Tibial nerve (tissue), 4 donors: ENCODE measurements at places on chromosomes 6 and 20. TPM values are rescaled to one million over a fixed set of nuclear protein-coding genes. Genes with fewer than 3 reads are reported as not detected.

- no peaks in the 10 kb centered on the region for H3K4me1 ChIP-seq
- H3K4me3 ChIP-seq = no peak overlapping the region
- H3K36me3 ChIP-seq = no peaks in the 10 kb centered on the region
- DNase-seq = no peak
Measured at GRCh38 chr20:14491436-14491835, 154.0 kb upstream of the FLRT3 start.

DNA sequence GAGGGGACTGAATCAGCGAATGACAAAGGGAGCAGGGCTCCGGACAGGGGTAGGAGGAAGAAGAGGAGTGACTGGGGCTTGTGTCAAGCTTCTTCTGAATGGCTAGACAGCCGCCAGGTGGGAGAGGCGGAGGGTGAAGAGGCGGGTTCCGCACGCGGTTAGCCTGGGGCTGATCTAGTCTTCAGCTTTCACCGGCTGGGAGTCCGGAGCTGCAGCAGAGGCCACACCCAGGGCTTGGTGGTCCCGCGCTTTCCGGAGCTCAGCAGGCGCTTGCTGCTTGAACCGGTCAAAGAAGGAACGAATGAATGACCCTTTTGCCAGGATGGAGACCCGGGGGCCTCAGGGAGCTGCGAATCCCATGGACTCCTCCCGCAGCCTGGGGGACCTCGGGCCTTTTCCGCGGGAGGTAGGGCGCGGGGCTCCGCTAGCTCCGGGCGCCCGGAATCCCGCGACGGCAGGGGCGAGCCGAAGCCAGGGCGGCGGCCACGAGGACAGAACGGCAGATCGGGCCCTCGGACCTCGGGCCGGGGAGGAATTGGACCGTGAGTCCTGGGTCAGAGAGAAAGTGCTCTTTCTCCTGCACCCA is at the start of gene C6orf141:
TSS of gene C6orf141 (plus strand) at position 177 of the 586 bp plus-strand sequence. CDS start at position 302, 125 bp downstream.
- no peaks in the 10 kb centered on the region for H3K36me3 ChIP-seq

DNA sequence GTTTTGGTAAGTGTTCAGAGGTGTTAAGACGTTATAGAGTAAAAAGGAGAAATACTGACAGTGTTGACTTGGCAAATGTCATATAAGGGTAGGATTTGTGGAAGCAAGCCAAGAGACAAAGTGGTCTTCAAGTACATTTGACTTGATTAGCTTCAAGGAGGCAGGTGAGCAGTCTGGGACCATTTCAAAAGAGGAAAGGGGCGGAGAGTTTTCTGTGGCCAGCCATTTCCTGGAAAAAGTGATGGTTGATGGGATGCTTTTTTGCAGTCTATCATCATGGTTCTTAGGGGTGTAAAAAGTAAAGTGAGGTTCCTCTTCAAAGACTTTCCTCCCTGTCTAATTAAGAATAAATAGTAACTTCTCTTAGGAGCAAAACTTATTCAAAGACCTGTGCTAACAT is 28.7 kb downstream of the FKBP1A start:
- peaks cover 2% of the 10 kb centered on the region for H3K36me3 ChIP-seq
- H3K27me3 ChIP-seq = no peaks in the 10 kb centered on the region
- no peak overlapping the region for H3K4me3 ChIP-seq
- no peak for DNase-seq

GRCh38 chr6:75604294-75604693 is 2.6 kb downstream of the SENP6 start:
- H3K4me3 ChIP-seq = no peak overlapping the region
- no peaks in the 10 kb centered on the region for H3K36me3 ChIP-seq
- H3K27me3 ChIP-seq = no peaks in the 10 kb centered on the region

- H3K27ac ChIP-seq = no peak overlapping the region
- H3K4me3 ChIP-seq = no peak overlapping the region
- H3K4me1 ChIP-seq = no peaks in the 10 kb centered on the region
- DNase-seq = no peak
- H3K36me3 ChIP-seq = no peaks in the 10 kb centered on the region
- no peaks in the 10 kb centered on the region for H3K27me3 ChIP-seq
Measured at GRCh38 chr6:74798302-74798701, 407.6 kb downstream of the COL12A1 start.

DNA sequence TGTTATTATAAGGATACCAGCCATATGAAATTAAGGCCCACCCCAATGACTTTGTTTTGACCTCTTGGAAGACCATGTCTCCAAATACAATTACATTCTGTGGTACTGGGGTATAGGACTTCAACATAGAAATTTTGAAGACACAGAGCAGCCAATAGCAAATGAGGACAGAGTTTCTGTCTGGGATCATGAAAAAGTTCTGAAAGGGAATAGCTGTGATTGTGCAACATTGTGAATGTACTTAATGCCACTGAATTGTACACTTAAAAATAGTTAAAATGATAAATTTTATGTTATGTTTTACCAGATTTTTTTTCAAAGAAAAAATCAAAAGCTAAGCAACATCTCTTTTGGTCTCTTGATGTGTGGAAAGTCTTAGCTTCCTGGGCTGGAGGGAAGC is 27.0 kb upstream of the AGPAT4 start:
- no peaks in the 10 kb centered on the region for H3K4me1 ChIP-seq
- DNase-seq = no peak
- H3K27ac ChIP-seq = no peak overlapping the region
- no peak overlapping the region for H3K4me3 ChIP-seq
- no peaks in the 10 kb centered on the region for H3K36me3 ChIP-seq

- H3K27ac ChIP-seq = no peak overlapping the region
- H3K4me3 ChIP-seq = no peak overlapping the region
- DNase-seq = no peak
- H3K36me3 ChIP-seq = no peaks in the 10 kb centered on the region
- H3K27me3 ChIP-seq = no peaks in the 10 kb centered on the region
Measured at GRCh38 chr6:166595949-166596348, 9.5 kb upstream of the RAMACL start.

DNA sequence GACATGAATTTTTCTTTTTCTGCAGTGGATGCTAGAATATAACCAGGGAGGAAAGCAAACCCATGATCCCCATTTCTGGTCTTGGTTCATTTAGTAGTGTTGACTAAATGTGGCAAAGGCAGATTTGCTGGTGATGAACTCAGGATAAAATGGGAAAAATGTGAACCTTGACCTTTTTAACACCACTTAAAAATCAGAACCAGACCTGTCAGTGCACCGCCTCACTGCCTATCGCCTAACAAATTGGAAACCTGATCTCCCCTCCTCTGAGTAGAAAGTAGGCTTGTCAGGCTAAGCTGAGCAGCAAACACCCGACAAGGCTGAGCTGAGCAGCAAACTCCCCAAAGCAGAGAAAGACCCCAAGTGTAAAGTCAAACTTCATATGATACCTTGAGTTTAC is 254.8 kb downstream of the FOXC1 start:
- H3K4me3 ChIP-seq = no peak overlapping the region
- no peaks in the 10 kb centered on the region for H3K4me1 ChIP-seq
- H3K27ac ChIP-seq = no peak overlapping the region

- no peaks in the 10 kb centered on the region for H3K27me3 ChIP-seq
- DNase-seq = no peak
- H3K4me1 ChIP-seq = peaks cover 17% of the 10 kb centered on the region
- no peak overlapping the region for H3K27ac ChIP-seq
- H3K4me3 ChIP-seq = no peak overlapping the region
Measured at GRCh38 chr6:44038543-44039065, 88.6 kb downstream of the MRPL14 start.

DNA sequence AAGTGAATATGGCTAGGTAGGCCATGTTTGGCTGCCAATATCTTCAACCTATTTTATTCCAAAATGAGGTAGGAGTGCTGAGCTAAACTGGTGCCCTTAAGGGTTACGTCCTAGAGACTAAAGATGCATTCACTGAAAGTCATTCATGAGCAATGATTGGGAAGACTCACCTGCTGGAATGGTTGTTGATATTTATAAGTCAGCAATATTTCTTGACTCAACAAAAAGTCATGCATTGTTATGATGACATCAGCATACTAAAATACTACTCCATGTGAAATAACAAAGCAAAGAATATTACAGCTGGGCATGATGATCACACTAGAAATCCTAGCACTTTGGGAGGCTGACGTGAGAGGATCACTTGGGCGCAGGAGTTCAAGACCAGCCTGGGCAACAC is 17.6 kb upstream of the NUP153 start:
- H3K4me3 ChIP-seq = no peak overlapping the region
- no peak overlapping the region for H3K27ac ChIP-seq
- no peaks in the 10 kb centered on the region for H3K27me3 ChIP-seq
- no peaks in the 10 kb centered on the region for H3K4me1 ChIP-seq

DNA sequence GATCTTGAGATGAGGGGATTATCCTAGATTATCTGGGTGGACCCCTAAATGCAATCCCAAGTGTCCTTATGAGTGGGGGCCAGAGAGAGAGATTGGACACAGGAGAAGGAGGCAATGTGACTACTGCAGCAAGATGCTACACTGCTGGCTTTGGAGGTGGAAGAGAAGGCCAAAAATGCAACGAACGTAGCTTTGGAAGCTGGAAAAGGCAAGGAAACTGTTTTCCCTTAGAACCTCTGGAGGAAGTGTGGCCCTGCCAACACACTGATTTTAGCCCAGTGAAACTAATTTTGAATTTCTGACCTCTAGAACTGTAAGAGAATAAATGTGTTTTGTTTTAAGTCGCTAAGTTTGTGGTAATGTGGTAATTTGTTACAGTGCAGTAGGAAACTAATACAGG is 15.7 kb downstream of the PPARD start:
- H3K27me3 ChIP-seq = no peaks in the 10 kb centered on the region
- peaks cover 38% of the 10 kb centered on the region for H3K36me3 ChIP-seq
- H3K4me3 ChIP-seq = no peak overlapping the region
- peaks cover 57% of the 10 kb centered on the region for H3K4me1 ChIP-seq
- no peak overlapping the region for H3K27ac ChIP-seq

DNA sequence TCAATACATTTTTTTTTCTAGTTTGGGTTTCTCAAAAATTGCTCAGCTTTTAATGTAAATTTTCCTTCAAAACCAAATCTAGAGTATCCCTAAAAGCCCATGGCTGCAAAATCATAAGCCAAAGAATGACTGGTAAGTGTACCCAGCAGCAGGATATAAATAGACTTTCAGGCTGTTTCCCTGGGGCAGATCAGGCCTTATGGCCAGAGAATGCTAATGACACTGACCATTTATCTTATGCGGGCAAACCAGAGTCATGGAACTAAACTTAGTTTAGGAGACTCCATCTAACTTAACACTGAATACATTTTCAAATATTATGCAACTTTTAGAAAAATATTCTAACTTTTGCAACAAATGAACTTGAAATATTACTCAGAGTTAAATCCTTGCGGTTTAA is 7.4 kb downstream of the OSER1 start:
- H3K36me3 ChIP-seq = peaks cover 8% of the 10 kb centered on the region
- H3K4me3 ChIP-seq = no peak overlapping the region

DNA sequence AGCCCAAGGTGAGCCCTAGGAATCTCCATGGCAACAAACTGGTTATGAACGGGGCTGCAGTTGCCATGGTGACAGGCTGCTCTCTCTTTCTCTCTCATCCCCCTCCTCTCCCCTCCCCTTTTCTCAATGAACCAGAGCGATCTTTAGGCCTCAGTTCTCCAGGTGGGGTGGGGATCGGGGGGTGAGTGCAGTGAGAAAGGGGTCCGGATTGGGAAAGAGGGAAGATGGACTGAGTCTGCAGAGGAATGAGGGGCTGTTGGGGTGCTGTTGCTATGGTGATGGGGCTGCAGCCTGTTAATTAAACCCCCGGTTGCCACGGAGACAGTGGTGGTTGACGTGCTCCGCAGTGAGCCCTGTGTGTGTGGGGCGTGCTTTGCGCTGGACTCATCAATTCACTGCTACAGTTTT is 3.6 kb upstream of the SLC12A5 start:
- peaks cover 13% of the 10 kb centered on the region for H3K4me1 ChIP-seq
- no peak overlapping the region for H3K4me3 ChIP-seq
- DNase-seq = no peak
- no peak overlapping the region for H3K27ac ChIP-seq

- no peak overlapping the region for H3K4me3 ChIP-seq
- no peaks in the 10 kb centered on the region for H3K36me3 ChIP-seq
- H3K4me1 ChIP-seq = no peaks in the 10 kb centered on the region
Measured at GRCh38 chr6:22247916-22248482, 48.8 kb downstream of the PRL start.

DNA sequence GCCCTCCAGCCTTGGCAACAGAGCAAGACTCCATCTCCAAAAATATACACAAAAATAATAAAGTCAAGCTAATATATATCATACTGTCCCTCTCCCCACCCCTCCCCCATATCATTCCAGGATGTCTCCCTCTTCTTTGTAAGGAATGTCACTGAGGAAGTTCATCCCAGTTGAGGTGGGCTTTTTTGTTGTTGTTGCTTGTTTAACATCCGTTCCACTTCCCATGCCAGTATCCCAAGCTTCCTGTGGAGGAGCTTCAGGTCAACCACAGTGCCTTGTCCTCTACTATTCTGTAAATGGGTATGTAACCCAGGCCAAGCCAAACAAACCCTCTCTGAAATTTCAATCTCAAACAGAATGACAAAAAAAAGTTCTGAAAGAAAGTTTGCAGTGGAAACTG is 19.0 kb upstream of the PTPN1 start:
- no peaks in the 10 kb centered on the region for H3K27me3 ChIP-seq
- H3K4me3 ChIP-seq = no peak overlapping the region
- DNase-seq = no peak
- no peaks in the 10 kb centered on the region for H3K36me3 ChIP-seq
- no peak overlapping the region for H3K27ac ChIP-seq
- no peaks in the 10 kb centered on the region for H3K4me1 ChIP-seq

- H3K4me1 ChIP-seq = peaks cover 4% of the 10 kb centered on the region
- no peak overlapping the region for H3K27ac ChIP-seq
- H3K27me3 ChIP-seq = no peaks in the 10 kb centered on the region
Measured at GRCh38 chr20:57114290-57115005, 152.0 kb downstream of the BMP7 start.

GRCh38 chr20:23326774-23327173 is 23.8 kb upstream of the NXT1 start:
- H3K4me3 ChIP-seq = no peak overlapping the region
- no peaks in the 10 kb centered on the region for H3K4me1 ChIP-seq
- H3K27me3 ChIP-seq = no peaks in the 10 kb centered on the region
- DNase-seq = no peak
- H3K27ac ChIP-seq = no peak overlapping the region

SLC25A27 gene
- total RNA-seq = 42.2 TPM

PRDM13 gene
- not detected for total RNA-seq

OPN5 gene
- total RNA-seq = not detected

ZC2HC1B gene
- total RNA-seq = not detected

SLC22A3 gene
- 76.8 TPM for total RNA-seq

C6orf118 gene
- not detected for total RNA-seq

MAP7 gene
- total RNA-seq = 0.84 TPM

GHRH gene
- total RNA-seq = not detected

ZC3H12D gene
- total RNA-seq = 1.6 TPM

PXMP4 gene
- total RNA-seq = 9.6 TPM

KHDRBS2 gene
- total RNA-seq = not detected

PDE7B gene
- total RNA-seq = 17.4 TPM

TJAP1 gene
- 31.5 TPM for total RNA-seq

MUCL3 gene
- total RNA-seq = not detected

ACSS1 gene
- total RNA-seq = 55.5 TPM

ELOVL2 gene
- 1.0 TPM for total RNA-seq
